ENCODE measurements at places on chromosomes 6 and 20.

GRCh38 chr6:11263291-11263775 lies 30.9 kb upstream of the NEDD9 start:
- DNase-seq = peak; percentile 97

DNA sequence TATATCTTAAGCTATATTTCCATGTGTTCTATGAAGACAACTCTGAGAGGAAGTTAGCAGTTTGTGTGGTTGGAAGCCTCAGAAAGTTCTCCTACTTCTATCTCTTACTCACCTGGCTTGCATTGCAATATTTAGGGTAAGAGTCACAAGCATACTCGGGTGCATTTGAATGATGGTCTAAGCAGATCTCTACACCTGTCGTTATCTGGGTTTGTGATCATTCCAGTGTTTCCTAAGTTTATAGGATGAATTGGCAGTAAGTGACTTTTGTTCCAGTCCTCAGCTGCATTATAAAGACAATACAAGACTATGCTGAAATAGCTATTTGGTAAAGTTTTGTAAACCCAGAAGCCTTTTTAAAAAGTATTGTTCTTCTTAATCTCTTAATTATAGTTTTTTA lies 36.9 kb downstream of the CBFA2T2 start:
- DNase-seq = peak; percentile 28

DNA sequence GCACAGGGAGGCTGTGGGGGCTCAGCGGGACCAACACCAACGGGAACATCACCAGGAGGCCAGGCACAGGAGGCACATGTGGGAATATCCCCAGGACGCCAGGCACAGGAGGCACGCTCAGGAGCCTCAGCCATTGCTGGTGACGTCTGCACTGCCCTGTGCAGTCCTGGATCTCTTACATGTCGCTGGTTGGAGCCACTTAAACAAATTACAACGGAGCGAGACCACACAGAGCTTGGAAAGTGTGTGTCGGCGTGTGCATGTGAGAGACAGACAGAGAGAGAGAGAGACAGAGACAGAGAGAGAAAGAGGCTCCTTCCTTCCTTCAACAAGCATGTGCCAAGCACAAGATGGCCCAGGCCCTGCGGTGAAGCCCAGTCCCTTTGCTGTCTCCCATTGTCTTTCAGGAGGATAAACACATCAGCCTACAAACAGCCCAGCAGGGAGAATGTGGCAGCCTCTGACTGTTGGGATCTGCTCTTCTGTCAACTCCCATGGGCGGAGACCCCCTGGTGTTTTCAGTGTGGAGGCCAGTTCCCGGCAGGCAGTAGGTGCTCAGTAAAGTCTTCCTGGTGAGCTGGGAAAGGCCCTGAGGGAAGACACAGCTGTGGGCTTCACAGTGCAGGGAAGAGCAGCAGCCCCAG lies 112.7 kb upstream of the THBS2 start:
- no peak for DNase-seq

GRCh38 chr6:15518057-15518456 lies 144.8 kb downstream of the DTNBP1 start:
- DNase-seq = no peak

DNA sequence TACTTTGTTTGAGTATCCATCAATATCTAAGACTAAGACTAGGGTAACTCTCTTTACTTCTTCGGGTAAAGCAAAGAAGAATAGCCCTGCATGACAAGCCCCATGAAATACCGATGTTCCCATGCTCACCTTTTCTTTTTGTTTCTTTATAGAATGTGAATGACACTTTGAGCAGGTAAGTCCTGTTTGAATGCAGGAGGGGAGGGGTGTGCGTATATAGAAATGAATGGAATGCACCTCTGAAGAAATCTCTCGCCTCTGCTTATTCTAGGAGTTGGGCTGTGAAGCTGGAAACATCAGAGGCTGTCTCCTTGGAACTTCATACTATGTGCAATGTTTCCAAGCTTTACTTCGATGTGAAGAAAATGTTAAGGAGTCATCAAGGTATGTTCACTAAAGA lies 10.3 kb downstream of the TRIM38 start:
- no peak for DNase-seq

DNA sequence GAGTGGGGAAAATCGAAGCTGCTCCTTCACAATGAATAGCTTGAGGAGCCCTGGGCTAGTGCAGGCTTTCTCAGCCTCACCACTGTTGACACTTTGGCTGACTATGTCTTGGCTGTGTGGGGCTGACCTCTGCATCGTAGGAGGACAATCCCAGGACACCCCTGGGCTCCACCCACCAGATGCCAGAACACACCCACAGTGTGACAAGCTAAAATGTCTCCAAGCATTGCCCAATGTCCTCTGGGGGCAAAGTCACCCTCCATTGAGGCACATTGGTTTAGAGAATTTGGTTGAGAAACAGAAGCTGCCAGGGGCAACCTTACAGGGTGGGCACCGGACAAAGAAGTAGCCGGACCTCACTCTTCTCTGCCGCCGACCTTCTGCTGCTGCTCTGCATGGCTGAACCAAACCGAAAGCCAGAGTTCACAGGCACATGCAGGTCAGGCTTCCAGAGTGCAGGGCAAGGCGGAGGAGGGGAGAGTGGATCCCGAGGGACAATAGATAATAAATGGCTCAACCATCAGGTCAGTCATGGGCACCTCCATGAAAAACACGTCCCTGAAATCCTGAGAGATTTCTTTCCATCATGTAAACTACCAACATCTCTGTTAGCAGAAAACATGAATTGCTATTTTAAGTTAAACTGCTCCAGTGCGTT lies 189.0 kb downstream of the LRFN2 start:
- DNase-seq = no peak

DNA sequence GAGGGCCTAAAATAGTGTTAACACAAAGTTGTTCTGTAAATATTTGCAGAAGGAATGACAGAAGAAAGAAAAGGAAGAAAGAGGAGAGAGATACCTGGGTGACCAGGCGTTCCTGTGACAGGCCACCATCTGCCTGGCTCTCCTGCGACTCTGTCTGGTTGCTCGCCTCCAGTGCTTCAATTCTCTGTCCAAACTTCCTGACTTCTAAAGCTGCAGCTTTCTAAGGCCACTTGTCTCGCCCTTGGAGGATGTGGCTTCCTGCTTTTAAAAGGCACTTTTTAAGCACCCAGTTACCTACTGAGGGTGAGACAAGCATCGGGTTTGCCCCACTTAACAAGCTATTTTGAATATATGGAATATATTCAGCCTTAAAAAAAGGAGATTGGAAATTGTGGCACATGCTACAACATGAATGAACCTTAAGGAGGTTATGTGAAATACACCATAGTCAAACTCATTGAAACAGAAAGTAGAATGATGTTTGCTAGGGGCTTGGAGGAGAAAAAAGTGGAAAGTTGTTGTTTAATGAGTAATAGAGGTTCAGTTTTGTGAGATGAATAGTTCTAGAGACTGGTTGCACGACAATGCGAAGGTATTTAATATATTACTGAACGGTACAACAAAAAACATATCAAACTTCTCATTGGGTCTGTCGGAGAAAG lies 32.8 kb downstream of the VIP start:
- DNase-seq = no peak

DNA sequence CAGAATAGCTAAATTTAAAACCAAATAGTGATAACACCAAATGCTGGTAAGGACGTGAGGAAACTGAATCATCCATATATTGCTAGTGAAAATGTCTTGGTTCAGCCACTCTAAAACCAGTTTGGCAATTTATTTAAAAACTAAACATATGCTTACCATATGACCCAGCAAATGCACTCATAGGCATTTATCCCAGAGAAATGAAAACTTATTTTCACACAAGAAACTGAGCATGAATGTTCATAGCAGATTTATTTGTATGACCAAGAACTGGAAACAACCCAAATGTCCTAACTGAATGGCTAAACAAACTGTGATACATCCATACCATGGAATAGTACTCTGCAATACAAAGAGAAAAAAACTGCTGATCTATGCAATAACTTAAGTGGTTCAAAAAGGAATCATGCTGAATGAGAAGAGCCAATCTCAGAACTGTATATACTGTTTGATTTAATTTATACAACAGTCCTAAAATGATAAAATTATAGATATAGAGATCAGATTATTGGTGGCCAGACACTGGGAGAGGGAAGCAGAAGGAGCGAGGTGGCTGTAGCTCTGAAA lies 115.6 kb upstream of the ADGRF1 start:
- DNase-seq = no peak

Measured in kidney tubule cell (primary cell).